ENCODE measurements at places on chromosomes 11 and 22. TPM values are rescaled to one million over a fixed set of nuclear protein-coding genes. Genes with fewer than 3 reads are reported as not detected.

FGF19 gene
- 0.09 TPM for total RNA-seq

TUBGCP6 gene
- total RNA-seq = 4.5 TPM

APLNR gene
- total RNA-seq = not detected

KCNQ1OT1 gene
- 0.07 TPM for total RNA-seq

CABP4 gene
- total RNA-seq = not detected

NPAS4 gene
- total RNA-seq = not detected

OMP gene
- total RNA-seq = not detected
